ENCODE measurements at places on chromosomes 13 and 19.

GRCh38 chr19:13100031-13100588 is 2.5 kb downstream of the LYL1 start:
- DNase-seq = peak; percentile 84

GRCh38 chr13:26494571-26495195 is 62.8 kb upstream of the WASF3 start:
- no peak for DNase-seq

GRCh38 chr13:31001647-31002046 is 69.2 kb downstream of the TEX26 start:
- no peak for DNase-seq

DNA sequence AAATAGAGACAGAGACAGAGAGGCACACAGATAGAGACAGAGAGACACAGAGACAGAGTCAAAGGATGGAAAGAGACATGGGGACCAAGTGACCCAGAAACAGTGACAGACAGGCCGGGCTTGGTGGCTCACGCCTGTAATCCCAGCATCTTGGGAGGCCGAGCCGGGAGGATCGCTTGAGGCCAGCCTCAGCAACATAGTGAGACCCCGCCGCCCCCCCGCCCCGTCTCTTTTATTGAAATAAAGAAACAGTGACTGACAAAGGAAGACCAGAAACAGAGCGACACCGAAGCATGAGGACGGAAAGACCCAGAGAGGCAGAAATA is 848 bp upstream of the NECTIN2 start:
- no peak for DNase-seq

DNA sequence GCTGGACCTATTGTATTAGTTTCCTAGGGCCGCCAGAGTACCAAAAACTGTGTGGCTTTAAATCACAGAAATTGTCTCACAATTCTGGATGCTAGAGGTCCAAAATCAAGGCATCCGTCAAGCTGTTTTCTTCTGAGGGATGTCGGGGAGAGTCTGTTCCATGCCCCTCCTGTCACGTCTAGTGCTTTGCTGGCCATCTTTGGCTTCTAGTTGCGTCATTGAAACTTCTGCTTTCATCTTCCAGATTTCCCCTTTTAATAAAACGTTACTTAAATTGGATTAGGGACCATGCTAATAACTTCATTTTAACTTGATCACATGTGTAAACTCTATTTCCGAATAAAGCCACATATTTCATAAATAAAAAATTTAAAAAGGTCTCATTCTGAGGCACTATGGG is 47.5 kb downstream of the TRPM4 start:
- DNase-seq = no peak

- DNase-seq = no peak
Observed at GRCh38 chr19:11152318-11153062, 3.1 kb downstream of the SPC24 start.
